ENCODE measurements at places on chromosomes 1 and 21. TPM values are rescaled to one million over a fixed set of nuclear protein-coding genes. Genes with fewer than 3 reads are reported as not detected.

Gene SPRR1A
- total RNA-seq, result not detected

Gene NCF2
- total RNA-seq, result 18.7 TPM

Gene RGS13
- not detected for total RNA-seq

Gene C1QB
- total RNA-seq, result not detected

Gene EYA3
- 40.8 TPM for total RNA-seq

Gene LCE1E
- not detected for total RNA-seq

Gene EFNA1
- not detected for total RNA-seq

Gene AVPR1B
- total RNA-seq, result not detected

Gene NKAIN1
- not detected for total RNA-seq

Gene NBPF6
- total RNA-seq, result not detected

Gene THEM5
- total RNA-seq, result not detected
